Calu3 (cell line): ENCODE measurements at places on chromosomes 3 and 15.

GRCh38 chr15:91150502-91151160, 50.6 kb downstream of the SV2B start:
- no peak for DNase-seq

GRCh38 chr3:8558645-8559044, 57.0 kb downstream of the LMCD1 start:
- no peak for DNase-seq

- DNase-seq: no peak
Measured at GRCh38 chr15:70356062-70356860, 258.5 kb upstream of the TLE3 start.

DNA sequence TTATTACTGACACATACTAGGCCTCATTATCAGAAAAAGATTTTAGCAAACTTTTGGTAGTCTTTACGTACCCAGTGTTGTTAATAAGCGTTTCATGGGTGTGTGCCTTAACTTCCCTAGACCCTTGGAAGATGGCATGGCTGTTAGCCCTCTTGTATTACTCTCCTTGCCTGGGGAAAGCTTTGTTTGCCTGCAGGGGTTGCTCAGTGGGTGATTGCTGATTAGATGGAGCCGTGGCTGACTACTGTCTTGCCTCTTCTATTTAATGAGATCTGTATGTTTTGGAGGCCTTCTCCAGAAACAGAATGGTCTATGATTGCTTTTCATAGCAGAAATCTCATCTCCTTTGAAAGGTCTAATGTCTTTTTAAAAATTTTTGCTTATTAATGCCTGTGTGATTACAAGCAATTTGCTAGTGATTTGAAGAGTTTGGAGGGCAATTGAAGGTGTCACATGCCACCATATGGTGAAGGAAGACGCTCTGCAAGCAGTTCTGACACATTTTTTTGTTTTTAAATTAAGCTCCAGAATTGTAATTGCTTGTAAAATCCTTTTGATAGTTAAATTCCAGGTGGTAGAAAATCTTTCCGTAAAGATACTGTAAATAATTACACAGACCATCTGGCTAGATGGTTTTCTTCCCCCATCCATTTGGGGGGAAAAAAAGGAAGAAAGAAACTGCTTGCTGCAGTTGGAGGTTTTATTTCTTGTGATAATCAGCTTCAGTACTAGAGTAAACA, 11.4 kb upstream of the C3orf20 start:
- DNase-seq: no peak
